Effector memory CD4-positive, alpha-beta T cell (primary cell): ENCODE measurements at places on chromosomes 1 and 21.

- DNase-seq: no peak
These were observed 3.3 kb upstream of the GJB3 start for GRCh38 chr1:34777519-34778321.

DNA sequence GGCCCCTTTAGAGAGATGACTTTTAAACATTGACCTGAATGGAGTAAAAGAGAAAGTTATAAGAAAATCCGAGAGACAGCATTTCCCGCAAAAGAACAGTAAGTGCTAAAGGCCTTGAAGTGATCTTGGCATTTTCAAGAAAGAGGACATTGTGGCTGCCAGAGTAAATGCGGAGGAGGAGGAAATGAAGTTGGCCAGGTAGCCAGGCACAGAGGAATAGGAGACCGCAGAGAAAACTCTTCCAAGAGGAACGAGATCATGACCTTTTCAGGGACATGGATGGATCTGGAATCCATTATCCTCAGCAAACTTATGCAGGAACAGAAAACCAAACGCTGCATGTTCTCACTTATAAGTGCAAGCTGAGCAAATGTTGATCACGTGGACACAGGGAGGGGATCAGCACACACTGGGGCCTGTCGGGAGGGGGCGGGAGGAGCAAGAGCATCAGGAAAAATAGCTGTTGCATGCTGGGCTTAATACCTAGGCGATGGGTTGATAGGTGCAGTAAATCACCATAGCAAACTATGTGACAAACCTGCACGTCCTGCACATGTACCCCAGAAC is 49.7 kb downstream of the EEIG2 start:
- DNase-seq: no peak

DNA sequence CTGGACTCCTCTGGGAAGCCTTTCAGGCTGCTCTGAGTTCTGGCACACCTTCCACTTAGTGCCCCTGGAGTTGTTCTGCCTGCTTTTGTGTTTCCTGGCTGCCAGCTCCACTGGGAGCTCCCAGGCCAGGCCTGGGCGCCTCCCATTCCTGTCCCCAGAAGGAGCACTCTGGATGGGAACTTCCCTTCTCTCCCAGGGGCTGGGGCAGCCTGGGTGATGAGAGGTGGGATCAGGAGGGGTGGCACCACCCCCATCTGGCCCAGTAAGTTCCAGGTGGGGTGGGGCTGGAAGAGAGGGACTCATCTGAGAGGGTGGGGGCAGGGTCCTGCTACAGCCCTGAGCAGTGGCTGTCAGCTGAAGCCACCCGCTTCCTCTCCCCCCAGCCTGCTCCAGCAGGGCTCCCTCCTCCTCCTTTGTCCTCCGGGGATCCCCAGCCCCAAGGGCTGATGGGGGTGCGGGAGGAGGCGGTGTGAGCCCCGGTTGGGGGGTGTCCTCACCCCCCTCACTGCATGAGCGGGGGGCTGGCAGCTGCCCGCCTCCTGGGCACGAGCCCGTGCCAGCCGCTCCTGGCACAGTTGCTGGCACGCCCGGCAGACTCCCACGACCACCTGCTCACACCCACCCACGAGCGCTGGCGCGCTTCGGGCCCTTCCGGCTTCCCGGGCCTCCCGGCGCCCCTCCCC is 4.7 kb downstream of the FOXO6 start:
- no peak for DNase-seq

GRCh38 chr21:31875496-31876015 is 2.7 kb downstream of the HUNK start:
- no peak for DNase-seq

- no peak for DNase-seq
These were observed 2.3 kb upstream of the CLEC20A start for GRCh38 chr1:178498896-178499675.

GRCh38 chr1:182046763-182047162 is 14.7 kb downstream of the ZNF648 start:
- no peak for DNase-seq

DNA sequence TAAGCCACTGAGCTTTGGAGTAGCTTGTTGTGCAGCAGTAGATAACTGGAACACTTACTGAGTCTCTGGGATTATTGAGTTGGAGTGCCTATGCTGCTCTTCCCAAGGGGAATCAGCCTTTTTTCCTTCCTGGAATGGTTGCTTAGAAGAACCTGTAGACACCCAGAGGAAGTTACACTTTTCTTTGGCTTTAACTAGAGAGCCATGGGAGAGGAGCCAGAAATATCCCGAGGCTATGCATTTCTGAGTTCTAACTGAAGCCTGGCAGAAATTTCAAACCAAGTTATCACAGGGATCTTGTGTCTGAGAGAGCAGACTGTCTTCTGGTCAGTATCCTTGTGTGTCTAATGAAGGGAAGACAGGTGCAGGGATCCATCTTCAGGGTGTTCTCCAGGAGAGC is 28.3 kb downstream of the LAMC1 start:
- DNase-seq: no peak

GRCh38 chr1:164588516-164589341 is 29.7 kb downstream of the PBX1 start:
- no peak for DNase-seq

DNA sequence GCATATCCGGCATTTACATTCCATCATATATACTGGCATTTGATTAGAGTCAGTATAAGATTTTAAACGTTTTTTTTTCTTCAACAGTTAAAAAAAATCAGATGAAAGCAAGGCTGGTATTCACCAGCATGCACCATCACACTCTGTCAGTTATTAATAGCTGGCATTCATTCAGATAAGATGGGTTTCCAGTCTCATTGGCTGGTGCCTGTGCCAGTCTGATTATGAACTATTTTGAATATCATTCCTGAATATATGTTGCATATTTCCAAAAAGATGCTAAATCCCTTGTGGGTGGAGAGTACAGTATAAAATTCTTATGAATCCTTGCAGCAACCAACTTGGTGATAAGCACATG is 211.7 kb downstream of the GPATCH2 start:
- DNase-seq: no peak

DNA sequence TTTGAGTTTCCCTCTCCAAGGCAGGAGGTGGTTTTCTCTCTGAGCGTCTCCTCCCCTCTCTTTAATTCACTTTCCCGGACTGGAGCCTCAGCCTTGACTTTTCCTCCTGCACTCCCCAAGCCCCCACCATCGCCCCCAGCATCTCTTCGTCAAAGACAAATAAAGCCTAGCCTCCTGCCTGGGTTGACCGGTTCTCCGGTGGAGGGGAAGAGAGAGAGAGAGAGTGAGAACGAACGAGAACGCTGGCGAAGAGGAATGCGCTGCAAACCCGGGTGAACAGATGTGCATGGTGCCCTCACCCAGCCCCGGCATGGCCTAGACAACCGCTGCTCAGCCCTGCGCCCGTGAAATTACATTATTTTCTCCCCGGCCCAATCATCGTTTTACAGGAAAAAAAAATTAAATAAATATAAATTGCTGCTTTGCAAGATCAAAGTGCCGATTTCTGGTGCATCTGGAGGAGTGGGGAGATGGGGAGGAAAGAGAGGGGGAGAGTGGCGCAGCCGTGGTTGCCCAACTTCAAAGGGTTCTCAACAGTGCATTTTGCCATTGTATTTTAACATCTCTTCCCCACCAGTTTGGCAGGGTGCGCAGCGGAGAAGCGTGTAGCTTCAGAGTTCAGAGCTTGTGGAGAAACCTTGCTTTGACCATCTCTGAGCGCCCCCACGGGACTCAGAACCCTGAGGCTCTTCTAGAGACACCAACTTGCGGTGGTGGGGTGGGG is 11.4 kb upstream of the TBX15 start:
- no peak for DNase-seq

DNA sequence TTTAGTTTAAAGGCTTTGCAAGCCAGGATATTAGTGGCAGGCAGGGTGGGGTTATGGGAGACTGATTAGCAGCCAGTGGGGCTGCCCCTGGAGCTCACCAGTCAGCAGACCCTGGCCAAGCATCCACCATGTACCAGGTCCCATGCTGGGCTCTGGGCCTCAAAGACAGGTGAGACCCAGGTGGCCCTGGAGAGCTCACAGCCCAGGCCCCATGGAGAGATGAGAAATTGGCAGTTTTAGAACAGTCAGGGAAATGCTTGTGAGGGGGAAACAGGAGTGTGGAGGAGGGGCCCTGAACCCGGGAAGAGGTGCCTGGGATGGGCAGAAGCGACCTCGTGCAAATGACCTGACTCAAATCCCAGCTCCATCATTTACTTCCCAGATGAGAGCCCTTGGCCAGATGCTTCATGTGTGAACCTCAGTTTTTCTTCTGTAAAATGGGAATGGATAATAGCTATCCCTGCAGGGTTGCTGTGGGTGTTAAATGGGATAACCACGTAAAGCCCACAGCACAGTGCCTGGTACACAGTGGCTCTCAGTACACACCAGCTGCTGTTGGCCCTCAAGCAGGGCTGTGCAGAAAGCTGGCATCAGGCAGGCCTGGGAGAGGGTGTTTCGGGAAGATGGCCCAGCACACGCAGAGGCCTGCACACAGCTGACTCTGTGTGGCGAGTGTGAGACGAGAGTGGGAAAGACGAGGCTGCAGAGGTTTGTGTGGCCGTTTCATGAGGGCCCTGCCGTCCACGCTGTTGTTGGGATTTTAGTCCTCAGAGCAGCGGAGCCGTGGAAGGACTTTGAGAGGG is 518.5 kb downstream of the PTPRU start:
- no peak for DNase-seq

DNA sequence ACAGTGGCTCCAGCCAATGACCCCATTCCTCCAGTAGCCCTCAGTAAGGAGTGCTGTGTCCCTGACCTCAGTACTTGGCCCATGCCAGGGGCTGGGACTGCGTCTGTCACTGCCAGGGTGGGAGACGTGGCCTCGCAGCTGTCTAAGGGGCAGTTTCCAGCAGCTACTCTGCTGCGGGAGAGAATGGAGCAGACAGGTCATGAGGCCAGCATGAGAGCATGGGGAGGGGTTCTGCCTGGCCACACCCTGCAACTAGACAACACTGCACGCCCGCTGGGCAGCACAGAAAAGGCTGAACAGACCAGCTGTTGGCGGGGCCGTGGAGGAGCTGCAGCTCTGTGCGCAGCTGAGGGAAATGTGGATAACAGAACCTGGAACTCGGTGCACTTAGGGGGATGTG is 91.6 kb upstream of the COL6A1 start:
- DNase-seq: no peak

GRCh38 chr1:245528258-245528635 is 373.5 kb downstream of the KIF26B start:
- no peak for DNase-seq

- DNase-seq: no peak
These were observed 68.5 kb downstream of the SLC37A1 start for GRCh38 chr21:42581993-42582786.

DNA sequence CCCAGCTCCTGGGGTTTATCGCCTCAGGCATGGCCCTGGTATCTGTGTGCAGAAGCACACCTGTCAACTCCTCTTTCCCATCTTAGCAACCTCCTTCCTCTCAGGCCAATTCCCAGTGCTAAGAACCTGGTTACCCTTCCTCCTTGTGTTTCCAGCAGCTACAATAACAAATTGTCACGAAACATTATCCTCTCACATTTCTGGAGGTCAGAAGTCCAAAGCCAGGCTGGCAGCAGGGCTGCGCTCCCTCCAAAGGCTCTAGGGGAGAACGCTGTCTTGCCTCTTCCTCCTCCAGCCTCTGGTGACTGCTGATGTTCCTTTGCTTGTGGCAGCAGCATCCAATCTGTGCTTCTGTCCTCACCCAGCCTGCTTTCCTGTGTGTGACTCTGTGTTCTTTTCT is 10.7 kb upstream of the MRPS14 start:
- no peak for DNase-seq

- no peak for DNase-seq
These were observed 86.2 kb downstream of the RIPK4 start for GRCh38 chr21:41680444-41681347.

GRCh38 chr1:28956038-28956464 is 41.7 kb downstream of the EPB41 start:
- no peak for DNase-seq

DNA sequence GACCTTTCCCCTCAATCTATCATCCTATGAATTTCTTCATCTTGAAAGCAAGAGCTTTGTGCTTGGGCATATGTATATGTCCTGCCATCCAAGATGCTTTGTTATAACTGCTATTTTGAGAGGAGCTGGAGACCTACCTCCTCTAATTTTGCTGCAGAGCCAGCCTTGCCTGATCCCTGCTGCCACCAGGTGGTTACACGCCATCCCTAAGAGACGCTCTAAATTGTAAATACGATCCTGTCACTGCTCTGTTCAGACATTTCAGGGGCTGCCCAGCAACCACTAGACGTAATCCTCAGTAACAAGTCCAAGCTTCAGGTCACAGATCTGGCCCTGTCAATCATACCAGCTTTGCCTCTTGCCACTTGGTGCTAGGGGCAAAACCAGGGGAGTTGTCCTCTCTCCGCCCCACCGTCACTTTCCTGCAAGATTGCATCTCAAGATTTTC is 32.9 kb downstream of the GPA33 start:
- DNase-seq: no peak

GRCh38 chr21:44903050-44903685 is 17.5 kb downstream of the ITGB2 start:
- no peak for DNase-seq

- no peak for DNase-seq
These were observed 25.5 kb downstream of the SPAG17 start for GRCh38 chr1:118159569-118159968.

- no peak for DNase-seq
These were observed 513.2 kb downstream of the COL11A1 start for GRCh38 chr1:102595106-102595505.

DNA sequence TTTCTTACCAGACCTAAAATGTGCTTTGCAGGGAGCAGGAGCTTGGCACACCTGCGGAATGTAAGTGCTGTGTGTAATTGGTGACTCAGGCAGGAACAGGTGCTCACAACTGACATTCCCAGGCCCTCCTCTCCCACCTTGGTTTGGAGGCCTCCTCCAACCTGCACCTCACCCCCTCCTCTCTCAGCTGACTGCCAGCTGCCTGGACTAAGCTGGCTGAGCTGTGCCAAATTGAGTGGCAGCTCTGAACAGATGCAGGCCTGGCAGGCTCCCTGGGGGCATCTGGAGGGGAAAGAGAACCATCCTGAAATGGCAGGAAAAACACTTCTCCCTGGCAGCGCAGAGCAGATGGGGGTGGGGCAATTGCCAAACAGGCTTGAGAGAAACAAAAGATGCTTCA is 91.7 kb upstream of the PGBD5 start:
- DNase-seq: no peak

GRCh38 chr1:215228193-215228592 is 145.7 kb downstream of the KCNK2 start:
- no peak for DNase-seq

DNA sequence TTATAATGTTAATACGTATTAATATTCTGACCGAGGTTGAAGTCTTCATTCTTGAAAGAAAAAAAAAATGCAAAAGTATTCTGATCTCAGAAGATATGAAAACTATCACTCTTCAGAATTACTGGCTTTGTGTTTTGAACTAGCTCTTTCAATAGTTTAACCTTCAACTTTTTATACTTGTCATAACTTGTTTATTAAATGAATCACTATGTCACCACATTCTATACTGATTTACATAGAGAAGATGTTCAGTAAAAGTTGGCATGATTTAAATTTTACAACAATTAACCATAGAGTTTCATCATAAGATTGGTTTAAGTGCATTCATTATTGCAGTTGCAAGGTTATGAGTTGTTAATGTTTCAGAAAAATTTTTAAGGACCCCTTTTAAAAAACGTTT is 57.3 kb downstream of the HS2ST1 start:
- no peak for DNase-seq
